AG10803 (cell line): ENCODE measurements at places on chromosomes 2 and 18.

DNA sequence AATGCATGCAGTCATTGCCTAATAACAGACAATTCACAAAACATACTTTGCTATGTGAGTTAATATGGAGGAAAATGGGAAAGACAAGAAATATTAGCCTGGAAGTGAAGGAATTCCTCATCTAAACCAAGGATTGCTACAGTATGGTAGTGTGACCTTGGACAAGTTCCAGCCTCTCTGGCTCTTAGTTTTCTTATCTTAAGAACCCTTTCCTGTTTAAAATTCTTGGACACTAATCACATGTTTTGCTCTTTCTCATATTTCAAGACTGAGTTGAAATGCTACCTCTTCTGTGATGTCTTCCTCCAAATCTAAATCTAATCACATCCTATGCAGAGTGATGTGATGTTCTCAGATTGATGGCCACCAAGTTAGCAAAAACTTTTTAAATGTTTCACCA is 20.8 kb upstream of the ADAM23 start:
- no peak for DNase-seq

GRCh38 chr2:128180031-128180430 is 89.0 kb downstream of the UGGT1 start:
- no peak for DNase-seq

- peak; percentile 56 for DNase-seq
These were observed 11.0 kb upstream of the ALPK2 start for GRCh38 chr18:58639751-58640427.

- peak; percentile 50 for DNase-seq
These were observed 157.6 kb downstream of the RDH14 start for GRCh38 chr2:18402831-18403230.

DNA sequence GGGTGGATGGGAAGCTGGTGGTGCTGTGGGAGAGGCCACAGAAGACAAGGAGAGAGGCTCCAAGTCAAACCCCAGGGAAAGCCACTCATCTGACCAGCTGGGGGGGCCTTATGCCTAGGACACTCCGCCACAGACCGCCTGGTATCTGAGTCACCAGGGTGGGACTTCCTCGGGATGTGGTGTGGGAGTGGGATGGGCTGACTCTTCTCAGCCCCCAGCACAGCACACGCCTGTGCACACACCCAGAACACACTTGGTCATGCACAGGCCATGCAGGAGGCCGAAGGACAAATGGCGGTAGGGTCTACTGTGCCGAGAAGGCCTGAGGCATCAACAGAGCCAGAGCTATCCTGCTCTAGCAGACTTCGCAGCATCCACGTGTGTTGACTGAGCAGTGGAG is 136.4 kb downstream of the INHBB start:
- no peak for DNase-seq

- DNase-seq: peak; percentile 76
These were observed 155.2 kb downstream of the SH3BP4 start for GRCh38 chr2:235106874-235107639.

DNA sequence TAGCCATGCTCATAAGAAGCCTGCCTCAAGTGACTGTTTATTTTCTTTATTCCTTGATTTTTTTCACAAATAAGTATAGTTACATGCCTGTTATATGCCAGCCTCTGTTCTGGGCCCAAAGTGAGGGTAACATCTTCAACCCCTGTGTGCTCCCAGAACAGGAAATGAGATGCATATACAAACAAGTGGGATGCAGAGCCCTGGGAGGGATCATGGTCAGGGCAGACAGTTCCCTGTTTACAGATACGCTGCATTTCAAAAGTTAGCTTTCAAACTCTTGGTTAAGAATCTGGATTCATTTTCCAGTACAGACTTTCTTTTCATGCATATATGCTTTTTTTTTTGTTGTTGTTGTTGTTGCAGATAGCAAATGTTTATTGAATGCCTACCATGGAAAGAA is 24.4 kb downstream of the GPR39 start:
- no peak for DNase-seq

- peak; percentile 73 for DNase-seq
These were observed 22.6 kb downstream of the ITGA6 start for GRCh38 chr2:172449911-172450550.

- no peak for DNase-seq
These were observed 1497.5 kb downstream of the DPP10 start for GRCh38 chr2:115939902-115940301.
